Activated T-cell treated with anti-CD3 and anti-CD28 coated beads, Interleukin-2, amount 50 U/mL, for 72 hours (primary cell): ENCODE measurements at places on chromosomes 1 and 21.

GRCh38 chr1:80607064-80607463, 1193.7 kb upstream of the ADGRL2 start:
- DNase-seq, result no peak

DNA sequence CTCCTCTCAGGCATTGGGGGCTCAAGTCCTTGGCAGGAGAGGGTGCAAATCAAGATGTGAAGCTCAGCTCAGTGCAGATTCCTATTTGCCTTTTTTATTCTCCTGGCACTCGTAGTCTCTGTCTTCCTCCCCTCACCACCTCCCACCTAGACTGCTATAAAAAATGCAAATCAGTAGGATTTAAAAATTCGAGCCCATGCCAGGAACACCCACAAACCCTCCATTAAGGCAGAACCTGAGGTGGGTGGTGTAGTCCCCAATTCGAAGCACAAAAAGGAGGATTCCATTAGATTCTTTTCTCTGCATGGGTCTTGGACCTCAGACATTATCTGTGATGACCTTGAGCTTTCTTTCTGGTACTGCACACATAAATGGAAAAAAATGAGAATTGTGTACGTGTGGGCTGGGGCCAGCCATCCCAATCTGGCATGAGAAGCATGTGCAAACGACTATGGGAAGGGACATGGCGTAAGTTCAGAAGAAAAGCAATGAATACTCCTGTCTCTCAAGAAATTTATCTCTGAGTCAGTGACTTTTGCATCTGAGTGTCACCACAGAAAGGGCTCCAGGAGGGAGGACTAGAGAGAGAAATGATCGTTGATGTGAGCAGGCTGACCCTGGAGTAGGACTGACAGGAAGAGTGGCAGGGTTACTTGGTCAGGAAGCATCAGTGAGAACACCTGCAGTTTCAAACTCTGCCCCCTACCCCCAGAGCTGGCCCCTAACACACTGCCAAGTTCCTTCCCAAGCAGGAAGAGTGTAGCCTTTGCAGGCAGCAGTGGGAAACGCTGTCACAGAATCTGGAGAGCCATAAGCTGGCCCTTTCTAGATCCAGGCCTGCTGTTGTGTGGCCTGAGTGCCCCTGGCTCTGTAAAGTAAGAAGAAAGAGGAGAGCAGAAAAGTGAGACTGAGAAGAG, 1.7 kb downstream of the INKA2 start:
- no peak for DNase-seq

DNA sequence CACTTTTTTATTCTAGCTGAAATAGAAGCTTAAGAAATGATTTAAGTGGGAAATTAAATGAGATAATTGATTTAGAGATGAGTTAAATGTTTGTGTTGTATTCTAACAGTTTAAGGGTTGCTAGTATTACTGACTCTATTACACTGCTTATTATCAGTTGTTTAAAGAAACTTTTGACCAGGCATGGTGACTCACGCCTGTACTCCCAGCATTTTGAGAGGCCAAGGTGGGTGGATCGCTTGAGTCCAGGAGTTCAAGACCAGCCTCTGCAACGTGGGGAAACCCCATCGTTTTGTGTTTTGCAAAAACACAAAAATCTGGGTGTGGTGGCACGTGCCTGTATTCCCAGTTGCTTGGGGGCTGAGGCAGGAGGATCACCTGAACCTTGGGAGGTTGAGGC, 14.2 kb downstream of the CLIC4 start:
- DNase-seq, result no peak

DNA sequence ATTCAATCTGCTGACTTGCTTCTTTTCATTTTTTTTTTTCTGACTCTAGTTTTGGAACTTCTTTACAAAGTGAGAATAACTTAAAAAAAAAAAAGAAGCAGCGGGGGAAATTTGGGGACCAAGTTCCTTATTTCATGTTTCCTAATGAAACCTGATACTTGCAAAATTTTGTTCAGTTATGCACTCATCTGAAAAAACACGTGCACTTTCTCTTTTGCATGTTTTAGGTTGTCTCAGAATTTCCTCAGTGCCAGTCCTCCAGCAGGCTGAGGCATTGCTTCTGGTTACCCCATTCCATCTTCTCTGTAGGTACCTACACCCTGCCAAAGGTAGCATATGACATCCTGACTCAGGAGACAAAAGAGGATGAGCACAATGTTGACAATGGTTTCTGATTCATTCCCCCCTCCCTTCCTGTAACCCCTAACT, 299.7 kb downstream of the GRIK1 start:
- DNase-seq, result no peak

DNA sequence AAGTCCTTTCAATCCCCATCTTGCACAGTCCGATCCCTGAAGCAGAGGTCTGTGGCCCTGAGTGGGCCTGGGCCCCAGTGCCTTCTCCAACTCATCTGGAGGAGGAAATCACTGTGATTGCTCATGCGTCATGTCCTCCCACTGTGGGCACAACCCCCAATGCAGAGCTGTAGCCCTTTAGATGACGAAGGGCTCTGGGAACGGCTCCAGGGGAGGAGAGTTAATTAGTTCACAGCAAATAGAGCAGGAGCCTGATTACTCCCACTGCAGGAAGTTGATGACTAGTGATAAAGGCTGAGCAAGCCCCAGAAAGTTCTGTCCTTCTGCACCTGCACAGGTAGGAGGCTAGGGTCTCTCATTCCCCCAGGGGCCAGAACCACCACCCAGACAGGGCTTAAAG, 111.5 kb downstream of the CCDC185 start:
- DNase-seq, result no peak

DNA sequence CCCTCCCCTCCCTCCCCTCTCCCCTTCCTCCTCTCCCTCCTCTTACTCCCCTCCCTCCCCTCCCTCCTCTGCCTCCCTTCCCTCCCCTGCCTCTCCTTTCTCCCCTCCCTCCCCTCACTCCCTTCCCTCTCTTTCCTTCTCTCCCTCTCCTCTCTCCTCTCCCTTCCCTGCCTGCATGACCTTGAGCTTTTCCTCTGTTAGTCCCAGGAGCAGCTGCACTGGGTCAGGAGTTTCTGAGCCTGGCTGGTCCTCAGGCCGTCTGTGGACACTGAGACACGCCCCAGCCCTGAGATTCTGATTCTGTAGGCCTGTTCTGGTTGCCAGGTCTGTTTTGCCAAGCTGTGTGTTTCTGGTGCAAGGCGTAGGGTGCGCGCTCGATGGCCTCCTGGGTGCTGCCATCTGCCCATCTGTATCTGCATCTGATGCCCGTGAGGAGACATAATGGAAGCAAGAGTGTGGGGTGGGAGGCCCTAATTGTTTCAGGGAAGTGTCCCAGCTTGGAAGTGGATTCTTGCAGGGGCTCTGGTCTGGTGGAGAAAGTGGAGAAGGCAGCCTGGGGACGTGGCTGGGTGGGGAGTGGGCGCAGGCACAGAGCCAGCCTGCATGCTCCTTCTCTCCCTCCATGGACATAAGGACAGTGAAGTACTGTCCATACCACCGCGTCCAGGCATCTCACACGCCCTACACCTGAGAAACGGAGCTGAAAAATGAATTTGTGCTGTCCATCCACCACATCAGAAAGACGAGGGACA, 97.2 kb downstream of the WDR4 start:
- no peak for DNase-seq

- DNase-seq, result no peak
Measured at GRCh38 chr1:2451741-2452140, 24.3 kb upstream of the PLCH2 start.

DNA sequence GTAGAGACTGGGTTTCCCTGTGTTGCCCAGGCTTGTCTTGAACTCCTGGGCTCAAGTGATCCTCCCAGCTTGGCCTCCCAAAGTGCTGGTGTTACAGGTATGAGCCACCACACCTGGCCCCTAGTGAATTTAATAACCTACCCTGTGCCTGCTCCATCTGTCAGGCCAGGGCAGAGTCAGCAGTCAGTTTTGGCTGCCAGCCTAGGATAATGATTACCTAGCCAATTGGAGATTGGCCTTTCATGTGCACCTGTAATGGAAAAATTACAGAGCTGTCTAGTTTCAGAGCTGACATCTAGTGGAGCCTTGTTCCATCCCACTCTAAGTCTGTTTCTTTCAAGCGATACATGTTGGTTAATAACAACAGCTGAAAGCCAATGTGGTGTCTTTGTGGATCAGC, 92.0 kb downstream of the DIRAS3 start:
- DNase-seq, result no peak

- DNase-seq, result no peak
Measured at GRCh38 chr21:42621166-42621818, 32.1 kb upstream of the PDE9A start.

GRCh38 chr1:206502812-206503211, 4.5 kb upstream of the RASSF5 start:
- DNase-seq, result no peak

DNA sequence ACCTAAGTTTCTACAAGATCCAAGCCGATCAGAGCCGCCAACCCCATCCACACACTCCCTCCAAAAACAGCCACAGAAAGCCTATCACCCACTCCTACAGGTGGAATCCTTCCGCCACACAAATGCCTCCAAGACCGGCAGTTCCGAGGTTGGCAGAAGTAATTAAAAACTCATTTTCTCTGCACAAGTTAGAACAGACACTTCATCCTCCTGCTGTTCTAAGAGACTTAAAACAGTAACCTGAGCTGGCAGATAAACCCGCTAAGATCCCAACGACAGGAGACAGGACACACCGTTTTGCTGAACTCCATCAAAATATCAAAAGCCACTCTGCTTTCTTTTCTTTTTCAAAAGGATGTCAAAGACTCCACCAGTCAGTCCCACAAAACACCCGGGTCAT, 2.8 kb downstream of the SSBP3 start:
- DNase-seq, result no peak

DNA sequence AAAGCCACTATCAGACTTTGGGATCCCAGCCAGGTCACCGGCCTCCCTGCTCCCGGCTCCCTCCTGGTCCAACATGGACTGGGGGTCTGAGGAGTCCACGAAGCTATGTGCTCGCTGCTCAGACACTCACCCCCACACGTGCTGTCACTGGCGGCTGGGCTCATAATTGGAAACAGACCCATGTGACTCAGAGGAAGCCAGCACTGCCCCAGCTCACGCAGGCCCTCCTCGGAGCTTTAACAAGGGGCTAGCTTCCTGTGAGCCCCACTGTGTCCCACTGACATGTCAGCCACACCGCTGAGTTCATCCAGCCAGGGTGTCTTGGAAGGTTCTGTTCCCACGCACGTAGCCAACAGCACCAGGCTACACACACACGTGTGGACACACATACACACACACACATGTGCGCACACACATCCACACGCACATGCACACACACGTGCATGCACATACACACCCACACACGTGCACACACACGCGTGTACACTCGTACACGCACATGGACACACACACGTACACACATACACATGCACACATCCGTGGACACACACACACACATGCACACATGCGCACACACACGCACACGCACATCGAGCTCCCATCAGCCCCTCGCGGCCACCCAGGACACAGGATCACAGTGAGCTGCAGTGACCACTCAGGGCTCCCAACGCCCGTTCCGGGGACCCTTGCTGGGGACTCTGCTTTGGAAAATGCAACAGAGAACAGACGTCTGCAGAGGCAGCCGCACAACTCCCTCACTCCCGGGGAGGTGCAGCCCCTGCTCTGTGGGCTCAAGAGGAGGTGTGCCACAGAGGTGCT, 18.4 kb upstream of the COL6A2 start:
- DNase-seq, result no peak

GRCh38 chr1:167687919-167688519, 33.8 kb upstream of the MPZL1 start:
- peak; percentile 83 for DNase-seq

- no peak for DNase-seq
Measured at GRCh38 chr1:117803318-117803717, 126.1 kb downstream of the GDAP2 start.

DNA sequence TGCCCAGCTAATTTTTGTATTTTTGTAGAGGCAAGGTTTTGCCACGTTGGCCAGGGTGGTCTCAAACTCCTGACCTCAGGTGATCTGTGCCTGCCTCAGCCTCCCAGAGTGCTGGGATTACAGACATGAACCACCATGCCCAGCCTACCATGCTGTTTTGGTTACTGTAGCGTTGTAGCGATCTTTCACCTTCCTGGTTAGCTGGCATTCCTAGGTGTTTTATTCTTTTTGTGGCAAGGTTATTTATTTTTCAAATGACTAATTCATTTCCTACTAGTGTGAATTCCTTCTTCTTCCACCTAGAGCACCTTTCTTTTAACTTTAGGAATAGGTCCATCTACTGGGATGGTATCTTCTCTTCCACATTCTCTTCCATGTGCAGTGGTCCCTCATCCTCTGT, 29.3 kb downstream of the TMEM200B start:
- DNase-seq, result no peak

GRCh38 chr1:3733883-3734589, 18.2 kb upstream of the CCDC27 start:
- no peak for DNase-seq

DNA sequence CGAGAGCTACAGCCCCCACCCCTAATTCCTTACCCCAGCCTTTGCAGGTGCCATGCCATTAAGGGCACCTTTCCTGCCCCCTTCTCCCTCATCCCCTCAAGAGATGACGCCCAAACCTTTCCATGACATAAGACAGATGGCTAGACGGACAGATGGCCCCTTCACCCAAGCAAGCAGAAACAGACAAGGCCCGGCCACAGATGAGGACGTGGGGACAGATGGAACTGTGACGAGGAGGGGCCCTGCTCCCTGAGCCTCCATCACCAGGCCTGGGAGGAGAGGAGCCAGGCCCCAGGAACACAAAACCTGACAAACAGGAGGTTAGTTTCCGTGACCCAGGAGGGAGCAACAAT, 24.7 kb upstream of the PEF1 start:
- DNase-seq, result no peak

GRCh38 chr1:182215764-182216163, 154.3 kb upstream of the ZNF648 start:
- DNase-seq, result no peak

- no peak for DNase-seq
Measured at GRCh38 chr1:224770336-224770693, 154.2 kb downstream of the CNIH3 start.

DNA sequence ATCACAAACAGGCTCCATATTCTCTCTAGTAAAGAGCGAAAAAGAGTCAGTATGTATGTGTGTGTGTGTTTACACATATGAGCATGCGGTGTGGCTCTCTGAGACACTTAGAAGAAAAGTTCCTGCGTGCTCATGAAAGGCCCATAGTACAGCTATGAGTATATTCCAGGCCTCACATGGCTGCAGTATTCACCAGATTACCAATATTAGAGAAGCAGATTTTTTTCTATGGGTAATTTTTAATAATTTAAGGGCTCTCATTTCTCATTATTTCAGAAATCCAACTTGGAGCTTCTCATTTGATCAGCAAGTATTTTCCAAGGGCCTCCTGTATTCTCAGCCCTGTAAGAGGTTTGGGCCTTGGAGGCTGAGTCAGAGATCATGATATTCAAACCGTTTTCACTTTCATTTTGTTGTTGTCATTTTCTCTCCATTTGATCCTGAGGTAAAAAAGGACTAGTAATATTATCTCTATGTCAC, 232.9 kb upstream of the SGIP1 start:
- peak; percentile 44 for DNase-seq

GRCh38 chr1:11134251-11134897, 34.7 kb upstream of the EXOSC10 start:
- DNase-seq, result no peak

- peak; percentile 93 for DNase-seq
Measured at GRCh38 chr1:155139895-155140629, at the start of gene DPM3. TSS of gene DPM3 (minus strand) at chr1:155140531. CDS start at chr1:155140240, 291 bp downstream.
